ENCODE measurements at places on chromosomes 2 and 18.

DNA sequence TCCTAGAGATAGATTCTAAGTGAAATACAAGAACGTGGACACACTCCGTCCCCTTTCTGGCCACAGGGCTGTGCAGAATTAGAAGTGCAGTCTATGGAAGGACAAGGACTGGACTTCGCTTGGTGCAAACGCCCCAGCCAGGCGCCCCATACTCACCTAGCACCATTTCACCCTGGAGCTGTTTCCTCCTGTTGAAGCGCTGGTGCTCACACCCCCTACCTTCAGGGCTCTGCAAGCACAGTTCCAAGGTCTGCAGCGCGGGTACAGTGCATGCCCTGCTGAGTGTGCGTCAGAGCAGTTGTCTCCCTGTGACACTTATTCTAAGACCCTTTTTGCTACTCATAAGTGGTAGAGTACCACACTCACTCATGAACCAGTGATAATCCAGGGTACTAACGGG, 3.0 kb downstream of the HPCAL1 start:
- DNase-seq, result no peak

DNA sequence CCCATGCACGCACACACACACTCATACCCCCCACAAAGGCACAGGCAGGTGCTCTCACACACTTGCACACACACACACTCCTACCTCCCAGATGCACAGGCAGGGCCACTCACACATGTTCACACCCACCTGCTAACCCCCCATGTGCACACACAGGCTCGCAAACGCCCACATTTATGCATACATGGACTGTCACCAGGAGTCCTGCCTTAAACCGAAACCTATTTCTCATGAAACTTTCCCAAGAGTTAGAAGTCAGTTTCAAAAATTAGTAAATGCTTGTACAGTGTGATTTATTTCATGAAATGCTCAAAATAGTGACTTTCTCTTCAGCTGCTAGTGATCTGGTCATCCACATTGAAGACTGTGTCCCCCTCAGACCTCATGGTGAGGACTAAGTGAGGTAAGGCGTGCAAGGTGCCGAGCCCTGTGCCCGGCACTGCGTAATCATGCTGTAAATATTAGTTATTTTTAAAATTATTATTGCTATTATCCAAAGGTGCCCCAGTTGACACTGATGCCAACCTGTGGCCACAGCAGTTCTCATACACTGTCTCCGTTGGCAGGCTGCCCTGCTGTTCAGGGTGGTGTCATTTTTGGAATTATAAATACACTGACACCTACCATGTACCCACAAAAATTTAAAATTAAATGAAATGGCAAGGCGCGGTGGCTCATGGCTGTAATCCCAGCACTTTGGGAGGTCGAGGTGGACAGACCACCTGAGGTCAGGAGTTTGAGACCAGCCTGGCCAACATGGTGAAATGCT, 12.4 kb downstream of the CNNM4 start:
- no peak for DNase-seq

- DNase-seq, result no peak
These were observed 115.2 kb upstream of the FOSL2 start for GRCh38 chr2:28277466-28277865.

- DNase-seq, result no peak
These were observed 42.4 kb upstream of the IGFBP2 start for GRCh38 chr2:216590780-216591179.

DNA sequence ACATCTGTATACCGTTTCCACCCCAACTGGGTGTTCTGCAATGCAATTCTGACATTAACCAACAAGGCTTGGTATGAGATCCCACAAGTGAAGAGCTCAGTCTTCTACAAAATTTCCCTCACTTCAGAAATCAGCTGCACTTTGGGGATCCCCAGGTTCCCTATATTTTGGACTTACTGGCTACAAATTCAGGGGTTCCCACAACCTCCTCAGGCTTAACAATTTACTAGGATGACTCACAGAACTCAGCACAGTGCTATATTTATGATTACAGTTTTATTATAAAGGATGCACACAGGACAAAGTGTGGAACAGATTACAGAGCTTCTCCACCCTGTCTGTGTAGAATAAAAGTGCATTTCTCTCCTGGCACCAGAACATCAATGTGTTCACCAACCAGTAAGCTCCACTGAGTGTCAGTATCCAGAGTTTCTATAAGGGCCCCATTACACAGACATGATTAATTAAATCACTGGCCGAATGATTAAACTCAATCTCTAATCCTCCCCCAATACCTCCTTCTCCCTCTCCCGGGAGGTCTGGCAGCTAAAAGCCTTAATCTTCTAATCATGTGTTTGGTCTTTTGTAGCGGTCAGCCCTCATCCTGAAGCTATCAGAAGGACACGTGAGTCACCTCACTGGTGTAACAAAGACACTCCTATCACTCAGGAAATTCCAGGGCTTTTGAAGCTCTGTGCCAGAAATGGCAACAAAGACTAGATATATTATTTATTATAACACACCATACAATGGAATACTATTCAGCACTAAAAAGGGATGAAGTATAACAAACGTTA, 84.6 kb downstream of the SLC66A3 start:
- no peak for DNase-seq

DNA sequence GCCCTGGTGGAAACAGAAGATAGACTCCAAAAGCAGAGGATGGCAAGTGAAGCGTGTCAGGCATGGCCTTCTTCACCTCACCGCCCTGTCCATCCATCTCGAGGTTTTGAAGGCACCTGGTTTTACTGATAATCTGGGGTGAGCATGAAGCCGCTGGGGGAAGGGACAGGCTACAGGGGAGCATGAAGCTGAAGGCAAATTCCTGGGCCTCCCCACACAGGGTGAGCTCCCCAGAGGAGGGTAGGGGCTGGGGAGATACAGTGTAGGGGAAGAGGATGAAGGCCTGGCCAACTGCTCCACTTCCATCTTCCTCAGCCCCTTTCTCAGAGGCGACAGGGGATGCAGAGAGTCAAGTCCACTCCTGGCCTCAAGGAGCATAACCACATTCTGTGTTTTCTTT, 228.3 kb upstream of the SMAD2 start:
- DNase-seq, result no peak

DNA sequence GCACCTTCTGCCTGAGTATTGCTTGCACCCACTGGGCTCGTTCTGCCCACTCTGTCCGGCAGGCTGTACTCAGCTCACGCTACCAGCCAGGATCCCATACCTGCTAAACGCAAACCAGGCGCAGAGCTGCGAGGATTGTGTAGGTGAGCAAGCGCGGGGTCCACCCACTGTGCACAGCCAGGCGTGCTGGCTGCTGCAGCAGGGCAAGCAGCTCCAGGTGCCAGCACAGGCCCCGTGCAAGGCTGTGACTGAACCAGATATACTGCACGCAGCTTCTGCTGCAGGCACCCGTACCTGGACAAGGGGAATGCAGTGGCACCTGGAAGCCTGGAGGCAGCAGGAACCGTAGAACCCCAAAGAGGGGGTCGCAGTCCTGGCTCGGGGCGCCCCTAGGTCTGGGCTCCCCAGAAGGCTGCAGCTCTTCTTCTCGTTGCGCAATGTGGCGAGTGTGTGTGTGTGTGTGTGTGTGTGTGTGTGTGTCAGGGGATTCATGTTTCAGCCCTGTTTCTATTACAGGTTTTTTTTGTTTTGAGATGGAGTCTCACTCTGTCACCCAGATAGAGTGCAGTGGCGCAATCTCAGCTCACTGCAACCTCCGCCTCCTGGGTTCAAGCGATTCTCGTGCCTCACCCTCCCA, 46.1 kb upstream of the RAB1A start:
- DNase-seq, result no peak

GRCh38 chr2:128793404-128793803, 474.7 kb upstream of the HS6ST1 start:
- no peak for DNase-seq

DNA sequence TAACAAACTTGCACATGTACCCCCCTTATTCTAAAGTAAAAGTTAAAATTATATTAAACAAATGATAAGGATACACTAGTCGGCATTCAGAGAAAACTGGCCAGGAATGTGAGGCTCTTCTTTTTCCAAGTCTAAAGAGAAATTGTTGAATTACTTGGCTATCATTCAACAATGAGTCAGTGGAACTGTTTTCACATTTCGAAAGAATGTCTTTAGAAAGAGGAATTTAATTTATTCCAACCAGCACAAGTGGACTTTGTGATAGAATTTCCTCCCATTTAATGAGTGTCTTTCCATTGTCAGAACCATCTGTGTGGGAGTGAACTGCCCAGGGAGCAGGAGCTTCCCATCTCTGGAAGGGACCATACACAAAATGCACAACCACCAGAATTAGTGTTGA, 792.2 kb downstream of the EPHA4 start:
- DNase-seq, result no peak

DNA sequence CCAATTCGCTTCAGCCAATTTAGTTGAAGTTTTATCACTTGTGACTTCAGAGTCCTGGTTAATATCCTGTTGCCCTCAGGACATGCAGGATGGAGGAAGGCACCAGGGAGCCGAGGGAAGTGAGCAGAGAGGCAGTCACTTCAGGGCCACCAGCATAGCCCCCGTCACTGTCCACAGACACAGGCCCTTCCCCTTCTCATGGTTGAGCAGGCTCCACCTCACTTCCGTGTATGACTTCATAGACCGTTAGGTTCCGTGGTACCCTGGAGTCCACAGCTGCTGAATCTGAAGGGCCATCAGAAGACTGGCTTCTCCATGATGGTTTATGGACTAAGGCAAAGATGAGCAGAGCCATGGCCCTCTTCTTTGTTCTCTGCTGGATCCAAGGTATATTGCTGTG, at the start of gene C2orf92:
Gene C2orf92 (plus strand): TSS at position 266 of the 400 bp plus-strand sequence. CDS start 76 bp downstream, at position 342.
- no peak for DNase-seq

DNA sequence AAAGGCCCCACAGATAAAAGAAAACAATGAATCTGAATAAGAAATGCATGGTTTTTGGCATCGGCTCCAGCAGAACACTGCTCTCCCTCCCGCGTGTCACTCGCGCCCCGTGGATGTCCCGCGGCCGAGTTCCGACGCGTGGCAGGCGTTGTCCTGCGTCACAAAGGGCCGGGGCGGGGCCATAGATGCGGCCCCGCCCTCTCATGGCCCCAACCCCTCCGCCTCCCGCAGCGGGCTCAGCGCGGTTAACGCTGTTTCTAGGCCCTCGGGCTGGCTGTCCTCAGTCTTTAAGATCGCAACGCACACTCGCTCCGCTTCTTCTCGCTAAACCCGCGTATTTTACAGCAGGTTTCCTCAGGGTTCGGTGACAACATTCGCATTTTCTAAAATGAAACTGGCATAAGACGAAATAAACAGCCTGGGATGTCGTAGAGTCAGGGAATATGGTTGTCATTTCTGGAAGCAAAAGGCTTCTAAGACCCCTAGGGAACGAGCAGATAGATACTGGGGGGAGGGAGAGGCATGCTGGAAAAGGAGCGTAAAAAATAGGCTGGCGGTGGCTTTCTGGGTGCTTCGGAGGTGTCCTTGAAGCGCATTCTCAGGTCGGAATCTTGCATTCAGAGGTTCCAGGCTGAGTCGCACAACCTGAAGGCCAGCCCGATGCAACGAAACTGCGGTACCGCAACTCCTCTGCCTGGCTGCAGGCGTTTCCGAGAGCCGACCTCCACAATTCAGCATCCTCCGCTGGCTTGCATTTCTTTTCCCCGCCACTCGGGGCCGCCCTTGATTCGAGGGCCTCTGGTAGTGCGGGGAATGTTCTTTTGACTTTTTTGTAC, at the start of gene FKBP7:
Gene FKBP7 (minus strand): TSS at position 162 of the 836 bp plus-strand sequence. CDS start 101 bp downstream, at position 61.
- DNase-seq, result peak; percentile 80

GRCh38 chr2:185502351-185502750, 236.3 kb upstream of the FSIP2 start:
- DNase-seq, result no peak

DNA sequence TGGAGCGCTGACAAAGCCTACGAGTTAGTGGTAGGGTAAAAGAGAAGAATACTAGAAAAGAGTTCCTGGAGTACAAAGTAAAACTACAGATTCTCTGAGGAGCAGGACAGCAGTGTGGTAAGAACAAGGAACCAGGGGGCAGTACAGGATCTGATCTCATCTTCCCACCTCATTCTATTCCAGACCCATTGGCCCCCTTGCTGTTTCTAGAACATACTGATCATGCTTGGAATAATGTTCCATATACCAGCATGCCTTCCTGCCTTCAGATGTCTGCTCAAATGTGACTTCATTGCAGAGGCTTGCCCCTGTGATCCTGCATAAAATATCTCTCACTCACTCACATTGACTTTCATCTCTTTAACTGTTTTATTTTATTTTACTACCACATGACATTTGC, 19.3 kb downstream of the MSGN1 start:
- DNase-seq, result no peak

- DNase-seq, result no peak
These were observed 34.1 kb upstream of the ASPRV1 start for GRCh38 chr2:69995511-69995910.

GRCh38 chr2:17947113-17947512, 68.6 kb downstream of the KCNS3 start:
- DNase-seq, result no peak

DNA sequence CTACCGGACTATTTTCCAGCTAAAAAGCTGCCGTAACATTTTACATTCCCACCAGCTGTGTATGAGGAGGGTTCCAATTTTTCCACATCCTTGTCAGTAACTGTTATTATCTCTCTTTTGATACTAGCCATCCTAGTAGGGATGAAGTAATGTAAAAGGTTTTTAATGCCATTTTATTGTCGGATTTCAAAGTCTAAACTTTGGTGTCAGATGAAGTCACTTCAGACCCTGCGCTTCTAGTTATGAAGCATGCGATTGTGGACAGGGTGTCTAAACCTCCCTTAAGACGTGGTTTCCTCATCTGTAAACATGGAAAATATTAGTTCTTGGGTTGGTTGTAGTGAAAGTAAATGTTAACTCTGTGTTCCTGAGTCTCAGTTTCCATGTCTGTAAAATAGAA, 4.7 kb downstream of the DGKD start:
- no peak for DNase-seq

DNA sequence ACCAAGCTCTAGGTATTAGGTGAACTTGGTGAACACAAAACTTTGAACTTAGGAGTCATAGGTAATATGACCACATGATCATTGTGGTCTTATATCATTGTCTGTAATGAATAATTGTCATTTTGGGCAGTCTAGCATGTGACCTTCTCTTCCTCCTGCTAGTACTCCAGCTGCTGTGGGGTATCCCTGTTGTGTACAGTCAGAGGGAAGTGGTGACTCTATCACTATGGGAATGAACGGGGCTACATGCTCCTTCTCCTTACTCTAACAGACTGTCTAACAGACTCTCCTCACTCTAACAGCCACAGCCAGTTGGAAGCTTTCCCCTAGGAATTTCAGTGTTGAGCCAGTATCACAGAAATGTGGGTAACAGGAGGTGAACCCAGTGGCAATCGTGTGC, 68.2 kb upstream of the NEDD4L start:
- no peak for DNase-seq

- DNase-seq, result no peak
These were observed 72.1 kb upstream of the FHL2 start for GRCh38 chr2:105470979-105471378.

- DNase-seq, result no peak
These were observed 50.4 kb downstream of the ACKR3 start for GRCh38 chr2:236619910-236620612.
